ENCODE measurements at places on chromosomes 5 and 9.
A peak's percentile ranks its signal among the peaks of the same experiment; 100 is the strongest.

DNA sequence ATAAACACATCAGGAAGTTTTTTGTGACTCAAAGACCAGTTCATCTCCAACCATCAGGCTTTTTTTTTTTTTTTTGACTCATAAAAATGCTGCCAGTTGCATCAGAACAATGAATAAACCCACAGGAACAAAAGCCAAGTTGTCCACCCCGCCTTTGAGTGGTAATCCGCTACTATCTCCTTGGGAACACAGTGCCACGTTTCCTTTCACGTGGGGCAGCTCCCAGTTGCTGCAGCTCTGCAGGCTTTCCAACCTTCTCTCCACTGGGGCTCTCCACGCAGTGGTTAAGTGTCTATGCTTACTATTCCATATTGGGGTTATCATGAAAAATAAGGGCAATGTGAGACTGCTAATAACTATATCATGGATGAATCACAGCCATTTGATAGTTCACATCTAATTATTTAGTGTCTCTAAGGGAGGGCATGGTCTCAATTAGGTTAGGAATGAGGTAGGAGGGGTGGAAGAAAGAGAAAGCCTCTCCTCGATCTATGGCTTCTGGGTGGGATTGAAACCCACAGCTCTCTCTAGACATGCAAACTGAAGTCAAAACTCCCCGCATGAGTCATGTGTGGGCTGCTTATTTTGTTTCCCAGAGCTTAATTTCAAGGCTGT lies 55.8 kb upstream of the ACTBL2 start:
- DNase-seq, result no peak

DNA sequence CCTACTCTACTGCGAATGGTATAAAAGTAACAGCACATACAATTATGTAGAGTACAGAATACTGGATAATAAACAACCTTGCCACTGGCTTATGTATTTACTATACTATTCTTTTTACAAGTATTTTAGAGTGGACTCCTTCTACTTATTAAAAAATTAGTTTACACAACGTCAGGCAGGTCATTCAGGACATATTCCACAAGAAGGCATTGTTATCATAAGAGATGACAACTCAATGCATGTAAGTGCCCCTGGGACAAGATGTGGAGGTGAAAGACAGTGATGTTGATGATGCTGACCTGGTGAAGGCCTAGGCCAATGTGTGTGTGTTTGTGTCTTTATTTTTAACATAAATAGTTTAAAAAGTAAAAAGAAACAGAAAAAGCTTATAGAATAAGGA lies 421.7 kb downstream of the CDH12 start:
- DNase-seq, result no peak

DNA sequence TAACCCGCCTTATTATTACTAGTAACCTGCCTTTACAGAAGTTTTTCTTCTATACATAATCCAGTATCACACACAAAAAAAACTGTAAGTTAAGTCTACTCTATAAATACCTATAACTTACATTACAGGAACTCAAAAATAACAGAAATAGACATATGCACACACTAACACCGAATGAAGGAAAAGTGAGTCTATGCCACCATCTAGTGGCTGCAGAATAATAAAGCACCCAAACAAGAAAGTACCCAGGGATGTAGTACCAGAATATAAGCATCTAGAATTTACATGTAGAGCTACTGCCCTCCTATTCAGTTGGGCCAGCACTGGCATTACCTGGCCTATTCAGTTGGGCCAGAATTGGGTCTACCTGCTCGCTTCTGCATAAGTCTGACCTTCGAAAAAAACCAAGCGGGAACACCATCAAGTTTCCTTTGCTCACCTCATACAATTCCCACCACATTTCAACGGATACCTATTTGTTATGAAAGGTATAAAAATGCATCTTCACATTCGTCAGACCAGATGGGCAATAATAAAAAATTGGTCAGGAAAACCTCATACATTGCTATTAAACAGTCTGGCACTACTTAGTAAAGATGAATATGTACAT lies 4.0 kb upstream of the NIPSNAP3A start:
- peak; percentile 35 for DNase-seq

DNA sequence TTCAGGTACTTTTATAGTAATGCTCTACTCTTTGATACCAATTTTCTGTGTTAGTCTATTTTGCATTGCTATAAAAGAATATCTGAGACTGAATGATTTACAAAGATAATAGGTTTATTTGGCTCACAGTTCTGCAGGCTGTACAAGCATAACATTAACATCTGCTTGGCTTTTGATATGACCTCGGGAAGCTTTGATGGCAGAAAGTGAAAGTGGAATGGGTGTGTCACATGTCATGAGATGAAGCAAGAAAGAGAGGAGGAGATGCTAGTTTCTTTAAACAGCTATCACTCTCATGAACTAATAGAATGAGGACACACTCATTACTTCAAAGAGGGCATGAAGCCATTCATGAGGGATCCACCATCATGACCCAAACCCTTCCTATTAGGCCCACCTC lies 270.9 kb upstream of the IL12B start:
- DNase-seq, result no peak

DNA sequence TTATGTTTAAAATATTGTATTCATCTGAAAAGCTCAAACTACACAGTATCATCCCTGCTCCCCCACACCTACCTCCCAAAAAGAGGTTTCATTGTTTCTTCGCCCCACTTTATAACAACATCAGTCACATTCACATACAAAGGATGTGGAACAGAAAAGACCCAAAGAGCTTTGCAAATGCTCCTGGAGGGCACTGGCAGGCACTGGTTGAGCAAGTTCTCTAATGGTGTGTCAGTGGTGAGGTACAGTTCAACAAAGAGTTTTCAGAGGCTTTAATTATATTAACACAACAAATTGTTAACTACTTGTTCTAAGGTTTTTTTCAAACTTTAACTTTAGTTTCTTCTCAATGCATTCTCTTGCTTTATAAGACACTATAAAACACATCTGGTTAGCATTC lies 54.1 kb upstream of the ECM2 start:
- no peak for DNase-seq

DNA sequence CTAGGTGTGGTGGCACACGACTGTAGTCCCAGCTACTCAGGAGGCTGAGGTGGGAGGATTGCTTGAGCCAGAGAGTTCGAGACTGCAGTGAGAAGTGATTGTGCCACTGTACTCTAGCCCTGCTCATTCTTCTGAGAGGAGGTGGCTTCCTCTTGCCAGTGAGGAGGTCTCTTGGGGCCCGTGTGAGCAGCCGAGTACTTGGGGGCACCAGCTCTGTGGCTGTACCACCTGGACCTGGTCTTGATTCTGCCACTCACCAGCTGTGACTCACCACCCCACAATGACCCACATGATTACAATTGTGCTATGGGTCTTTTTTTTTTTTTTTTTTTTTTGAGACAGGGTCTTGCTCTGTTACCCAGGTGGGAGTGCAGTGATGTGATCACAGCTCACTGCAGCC lies 18.0 kb upstream of the CRB2 start:
- no peak for DNase-seq

DNA sequence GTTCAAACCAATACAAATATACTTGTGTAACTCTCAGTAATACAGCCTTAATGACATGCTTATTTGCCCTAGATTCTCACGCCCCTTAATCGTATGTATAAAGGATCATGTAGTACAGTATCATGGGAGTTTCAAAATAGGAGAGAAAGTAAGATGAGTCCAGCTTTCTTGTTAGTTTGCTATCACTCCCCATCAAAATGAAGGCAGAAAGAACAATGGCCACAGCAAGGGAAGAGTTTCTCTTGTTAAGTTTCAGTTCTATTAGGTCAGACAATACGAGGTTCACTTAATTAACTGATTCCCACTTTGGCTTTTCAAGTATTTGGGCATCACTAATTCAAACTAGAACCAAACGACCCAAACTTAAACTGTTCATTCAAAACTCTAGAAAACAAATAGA lies 55.4 kb downstream of the CDC14B start:
- no peak for DNase-seq

DNA sequence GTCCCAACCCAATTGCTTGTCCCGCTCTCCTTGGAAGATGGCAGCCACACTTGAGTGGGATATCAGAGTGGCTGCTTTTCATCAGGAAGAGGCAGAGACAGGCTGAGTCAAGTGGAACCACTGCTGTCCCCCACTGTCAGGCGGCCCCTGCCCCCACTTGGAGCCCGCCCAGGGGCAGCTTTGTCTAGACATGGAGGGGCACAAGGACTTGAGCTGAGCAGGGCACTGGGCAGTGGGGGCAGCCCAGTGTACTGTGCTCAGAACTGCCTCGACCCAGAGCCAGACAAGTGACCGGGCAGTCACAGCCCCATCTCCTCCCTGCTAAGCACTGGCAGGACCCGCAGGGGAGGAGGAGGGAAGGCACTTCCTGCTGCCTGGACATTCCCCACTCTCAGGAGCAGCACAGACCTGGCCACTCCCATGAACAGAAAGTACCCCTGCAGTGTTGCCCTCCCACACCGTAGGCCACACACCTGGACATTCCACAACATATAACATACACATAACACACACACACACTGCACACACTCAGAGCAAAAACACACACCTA lies 91.0 kb downstream of the MRPL36 start:
- no peak for DNase-seq

- DNase-seq, result no peak
Observed at GRCh38 chr5:135051399-135051798, 17.4 kb upstream of the PITX1 start.

DNA sequence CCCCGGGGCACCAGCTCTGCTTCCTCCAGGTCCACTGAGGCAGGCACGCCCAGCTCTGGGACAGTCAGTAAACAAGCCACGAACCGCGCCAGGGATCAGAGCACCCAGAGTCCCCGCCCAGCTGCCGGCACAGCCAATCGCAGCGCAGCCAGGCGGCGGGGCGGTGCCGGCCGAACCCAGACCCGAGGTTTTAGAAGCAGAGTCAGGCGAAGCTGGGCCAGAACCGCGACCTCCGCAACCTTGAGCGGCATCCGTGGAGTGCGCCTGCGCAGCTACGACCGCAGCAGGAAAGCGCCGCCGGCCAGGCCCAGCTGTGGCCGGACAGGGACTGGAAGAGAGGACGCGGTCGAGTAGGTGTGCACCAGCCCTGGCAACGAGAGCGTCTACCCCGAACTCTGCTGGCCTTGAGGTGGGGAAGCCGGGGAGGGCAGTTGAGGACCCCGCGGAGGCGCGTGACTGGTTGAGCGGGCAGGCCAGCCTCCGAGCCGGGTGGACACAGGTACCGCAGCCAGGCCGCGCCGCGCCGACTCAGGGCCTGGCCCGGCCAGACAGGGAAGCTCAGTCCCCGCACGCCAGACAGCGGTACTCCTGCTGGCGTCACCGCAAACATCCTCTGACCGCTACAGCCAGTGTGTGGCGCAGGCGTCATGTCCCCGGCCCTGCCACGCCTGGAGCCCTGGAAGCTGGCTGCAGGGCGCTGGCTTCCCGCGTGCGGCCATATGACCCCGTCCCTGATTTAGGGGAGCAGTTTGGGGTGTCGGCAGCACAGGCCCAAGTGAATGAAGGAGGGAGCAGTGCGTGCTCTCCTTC lies at the start of gene CTSL:
Gene CTSL, plus strand, starts transcription at position 220 of the 810 bp plus-strand sequence. CDS start 1,485 bp downstream, outside the sequence.
- peak; percentile 56 for DNase-seq

DNA sequence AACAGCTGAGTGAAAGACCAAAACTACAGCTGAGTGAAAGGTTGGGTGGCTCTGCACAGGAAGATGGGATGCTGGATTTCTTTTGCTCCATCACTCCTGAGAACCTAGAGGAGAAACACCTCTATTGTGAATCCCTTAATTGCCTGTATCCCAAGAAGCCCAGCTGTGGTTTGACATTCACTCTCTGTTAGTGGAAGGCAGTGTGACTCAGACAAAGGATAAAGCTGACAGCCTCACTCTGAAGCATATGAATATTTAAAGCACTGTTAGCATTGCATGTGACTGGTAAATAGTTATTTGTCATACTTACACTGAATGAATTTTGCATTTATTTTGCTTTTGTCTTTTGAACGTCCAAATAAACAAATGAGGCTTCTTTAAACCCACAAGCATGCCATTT lies 367.1 kb upstream of the RIOK2 start:
- no peak for DNase-seq

GRCh38 chr5:3489239-3489843 lies 106.3 kb upstream of the IRX1 start:
- DNase-seq, result no peak

DNA sequence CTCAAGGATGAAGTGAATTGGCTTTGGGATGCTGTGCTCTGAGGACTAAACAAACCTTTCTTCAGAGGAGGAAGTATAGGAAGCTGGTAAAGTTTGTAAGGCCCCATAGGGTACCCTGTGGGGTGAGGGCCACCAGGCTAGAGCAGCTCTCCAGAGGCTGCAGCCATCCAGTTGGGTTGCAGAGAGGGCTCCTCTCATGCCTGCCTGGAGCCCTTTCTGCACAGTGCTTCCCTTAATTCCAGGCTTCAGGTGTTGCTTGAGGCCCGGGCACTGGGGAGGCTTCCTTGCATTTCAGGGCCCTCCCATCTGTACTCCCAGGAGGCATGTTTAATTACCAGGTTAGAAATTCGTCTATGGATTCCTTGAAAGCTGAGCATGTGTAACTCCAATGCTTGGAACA lies 95.3 kb upstream of the FSTL4 start:
- DNase-seq, result no peak

DNA sequence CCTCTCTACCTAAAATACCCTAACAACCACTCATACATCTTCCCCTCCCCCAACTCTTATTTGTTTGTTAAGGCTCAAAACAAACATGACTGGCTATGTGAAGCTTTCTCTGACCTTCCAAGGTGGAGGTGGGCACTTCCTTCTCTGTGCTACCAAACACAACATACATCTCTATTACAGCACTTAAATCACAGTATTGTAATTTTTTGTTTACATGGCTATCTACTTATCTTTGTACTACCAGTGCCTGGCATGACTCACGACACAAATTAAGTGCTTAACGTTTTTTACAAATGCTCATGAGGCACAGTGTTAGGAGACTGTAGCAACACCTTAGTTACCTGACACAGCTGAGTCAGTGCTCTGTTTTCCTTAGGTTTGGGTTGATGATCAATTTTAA lies 18.6 kb downstream of the HOMER1 start:
- DNase-seq, result no peak

DNA sequence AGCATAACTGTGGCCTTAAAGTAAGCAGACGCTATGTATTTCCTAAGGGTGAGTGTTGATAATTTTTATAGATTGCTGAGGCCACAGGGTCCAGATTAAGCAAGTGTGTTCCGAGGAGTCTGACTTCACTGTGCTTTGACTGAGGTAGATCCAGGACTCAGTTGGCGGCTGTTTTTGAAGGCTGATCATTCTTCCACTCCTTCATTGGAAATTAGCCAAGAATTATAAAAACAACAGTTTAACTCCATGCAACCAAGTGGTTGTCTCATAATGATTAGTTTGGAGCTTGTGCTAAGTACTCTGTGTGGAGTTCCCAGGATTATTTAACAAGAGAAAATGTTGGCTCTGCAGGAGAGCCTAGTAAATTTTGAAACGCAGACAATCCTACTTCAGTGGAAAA lies 19.1 kb downstream of the IQGAP2 start:
- no peak for DNase-seq

Data from stimulated activated CD4-positive, alpha-beta T cell treated with anti-CD3 and anti-CD28 coated beads, Interleukin-4, amount 100 ng/mL, for 24 hours (primary cell).